ENCODE measurements at places on chromosomes 3 and 15.
A peak's percentile ranks its signal among the peaks of the same experiment; 100 is the strongest.

DNA sequence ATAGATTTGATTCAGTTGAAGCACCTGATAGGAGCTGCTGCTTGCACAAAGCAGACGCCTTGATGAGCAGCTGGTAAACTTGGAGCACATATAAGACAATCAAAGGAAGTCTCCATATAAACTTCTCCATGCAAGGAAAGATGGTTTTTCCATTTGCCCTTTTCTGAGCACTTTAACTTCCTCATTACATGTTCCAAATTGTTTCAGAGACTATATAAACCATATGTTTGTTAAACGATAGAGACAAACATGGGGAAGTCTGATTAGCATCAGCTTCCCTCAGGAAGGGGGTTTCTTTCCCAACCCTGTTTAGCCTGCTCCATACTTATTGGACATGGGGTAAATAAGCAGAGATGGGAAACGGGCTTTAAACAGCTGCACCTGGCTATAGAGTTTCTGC, 88.0 kb downstream of the DHX36 start:
- DNase-seq = no peak

- DNase-seq = no peak
These were observed 88.9 kb downstream of the FRMD4B start for GRCh38 chr3:69296995-69297394.

DNA sequence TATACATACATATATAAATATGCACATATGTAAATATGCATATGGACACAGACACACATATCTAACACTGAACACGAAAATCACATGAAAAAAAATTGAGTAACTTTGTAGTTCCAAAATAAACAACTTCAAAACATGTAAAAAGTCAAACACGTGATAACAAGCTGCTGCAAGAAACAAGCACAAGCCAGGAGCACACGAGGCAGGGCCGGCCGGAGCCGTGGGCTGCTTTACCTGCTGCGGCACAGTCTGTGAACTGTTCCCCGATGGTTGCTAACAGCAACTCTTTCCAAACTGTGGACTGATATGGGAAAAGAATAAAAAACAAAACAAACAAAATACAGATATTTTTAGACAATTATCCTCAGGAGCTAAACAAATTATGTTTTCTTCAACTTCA, 31.6 kb downstream of the EIF4E3 start:
- no peak for DNase-seq

- DNase-seq = no peak
These were observed 16.9 kb downstream of the IP6K1 start for GRCh38 chr3:49769286-49769915.

DNA sequence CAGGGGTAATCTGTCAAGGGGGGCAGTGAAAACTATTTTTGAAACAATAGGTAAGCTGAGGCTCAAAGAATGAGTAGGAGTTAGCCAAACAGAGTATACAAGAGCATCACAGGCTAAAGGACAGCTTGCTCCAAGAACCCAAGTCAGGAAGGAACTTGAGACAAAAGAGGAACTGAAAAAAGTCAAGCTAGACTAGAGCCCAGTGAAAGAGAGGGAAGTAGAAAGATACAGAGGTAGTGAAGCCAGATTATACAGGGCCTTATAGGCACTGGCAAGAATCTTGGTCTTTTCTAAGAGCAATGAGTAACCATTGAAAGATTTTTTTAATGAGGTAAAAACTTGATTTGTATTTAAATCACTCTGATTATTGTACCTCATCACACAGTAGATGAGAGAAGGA, 69.9 kb downstream of the FILIP1L start:
- no peak for DNase-seq

GRCh38 chr3:150083655-150084042, 113.0 kb upstream of the PFN2 start:
- no peak for DNase-seq

GRCh38 chr3:63386568-63386967, 108.5 kb downstream of the SYNPR start:
- DNase-seq = peak; percentile 49

DNA sequence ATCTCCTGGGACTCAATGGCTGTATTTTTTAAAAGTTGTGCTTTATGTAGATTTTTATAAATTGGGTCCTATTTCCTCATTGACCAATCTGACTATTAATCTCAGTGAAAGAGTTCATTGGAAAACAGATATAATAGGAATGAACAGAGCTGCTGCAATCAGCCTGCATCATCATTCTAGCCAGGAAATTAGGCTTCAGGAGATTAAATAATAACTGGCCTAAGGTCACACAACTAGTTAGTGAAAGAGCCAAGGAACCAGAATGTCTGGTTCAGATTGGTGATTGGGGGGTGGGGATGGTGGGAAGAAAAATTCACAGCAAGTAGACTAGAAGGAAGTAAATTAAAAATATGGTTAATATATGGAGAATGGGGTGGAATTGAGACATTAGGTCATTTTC, 180.9 kb upstream of the ROPN1 start:
- DNase-seq = no peak

DNA sequence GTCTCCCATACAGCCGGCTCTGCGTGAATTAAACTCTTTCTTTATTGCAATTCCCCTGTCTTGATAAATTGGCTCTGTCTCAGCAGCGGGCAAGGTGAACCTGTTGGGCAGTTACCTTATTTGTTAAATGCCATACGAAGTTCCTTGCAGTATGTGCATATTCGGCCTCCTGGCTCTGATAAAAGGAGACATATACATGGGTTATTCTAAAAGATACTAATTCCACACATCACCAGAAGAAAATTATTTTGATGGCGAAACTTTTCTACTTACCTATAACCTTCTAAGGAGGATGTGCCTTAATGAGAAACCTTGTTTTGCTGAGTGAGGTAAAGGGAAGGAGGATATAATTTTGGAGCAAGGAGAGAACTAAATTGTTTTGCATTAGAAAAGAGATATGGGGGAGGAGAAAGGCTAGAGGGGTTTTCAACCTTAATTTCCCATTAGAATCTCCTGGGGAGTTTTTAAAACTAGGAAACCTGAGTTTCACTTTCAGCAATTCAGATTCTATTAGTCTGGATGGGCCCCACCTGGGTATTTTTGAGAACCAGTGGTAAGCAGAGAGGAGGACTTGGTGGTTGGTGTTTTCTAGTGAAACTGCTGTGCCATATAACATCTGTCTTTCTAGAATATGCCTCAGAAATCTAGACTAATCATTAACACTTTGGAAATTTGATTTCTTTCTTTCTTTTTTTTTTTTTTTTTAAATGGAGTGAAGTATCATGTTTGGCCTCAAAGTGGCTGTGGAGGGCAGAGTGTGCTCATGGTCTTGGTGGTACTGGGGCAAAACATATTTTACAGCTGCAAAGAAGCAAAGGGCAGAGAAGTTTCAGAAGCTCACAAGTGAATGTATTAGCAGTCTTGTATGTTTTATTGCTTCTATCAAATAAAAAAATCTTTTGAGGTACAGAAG, 23.0 kb downstream of the NANOGP8 start:
- no peak for DNase-seq

DNA sequence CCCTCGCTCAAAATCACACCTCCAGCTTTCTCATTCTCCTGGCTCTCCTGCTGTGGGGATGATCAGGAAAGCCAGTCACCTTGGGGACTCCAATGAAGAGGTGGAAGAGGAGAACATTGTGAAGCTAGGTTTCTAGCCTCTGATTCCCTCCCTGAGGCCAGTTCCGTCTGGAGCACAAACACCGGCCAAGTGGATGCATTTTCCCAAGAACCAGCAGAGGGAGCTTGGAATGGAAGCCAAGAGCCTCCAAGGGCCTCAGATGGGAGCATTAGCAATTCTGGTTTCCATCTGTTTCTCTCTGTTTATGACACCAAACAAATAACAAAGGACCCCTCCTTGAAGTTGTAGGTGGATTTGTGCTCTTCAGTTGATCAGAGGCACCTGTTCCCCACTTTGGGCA, 40.6 kb upstream of the NMNAT3 start:
- DNase-seq = no peak

GRCh38 chr3:163605915-163606314, 1472.4 kb downstream of the SI start:
- DNase-seq = peak; percentile 18

DNA sequence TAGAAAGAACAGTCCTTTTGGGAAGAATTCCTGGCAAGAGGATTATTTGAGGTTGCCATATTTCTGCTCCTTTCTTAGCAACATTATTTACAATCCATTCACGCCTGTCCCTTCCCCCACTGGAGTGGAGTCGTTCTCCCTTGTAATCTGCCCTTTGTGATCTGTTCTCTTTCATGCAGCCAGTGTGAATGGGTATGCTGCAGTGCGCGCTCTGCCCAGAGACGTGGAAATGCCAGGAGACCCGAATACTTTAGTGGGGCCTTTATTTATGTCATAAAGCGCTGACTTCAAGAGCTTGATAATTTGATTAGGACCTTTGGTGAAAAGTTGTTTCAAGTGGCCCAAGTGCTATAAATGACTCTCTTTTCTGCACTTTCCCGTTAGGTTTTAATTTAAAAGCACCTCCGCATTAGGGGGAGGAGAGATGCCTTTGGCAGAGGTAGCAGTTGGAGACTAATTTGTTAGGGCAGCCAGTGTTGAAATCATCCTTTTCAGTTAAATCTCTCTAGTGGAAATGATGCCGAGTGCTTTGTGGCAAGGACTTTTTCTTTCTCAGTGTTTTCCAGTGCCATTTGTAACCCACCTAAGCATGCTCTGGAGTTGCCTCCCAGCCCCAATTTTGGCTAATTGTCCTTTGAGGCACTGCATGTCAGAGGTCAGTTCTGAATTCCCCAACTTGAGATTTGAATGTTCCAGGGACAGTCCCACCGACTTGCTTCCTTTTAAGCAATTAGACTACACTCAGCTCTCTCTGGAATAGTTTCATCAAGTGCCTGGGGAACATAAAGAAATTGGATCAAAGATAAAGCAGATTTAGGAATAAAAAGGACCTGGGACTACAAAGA, 52.4 kb downstream of the PSMD6 start:
- DNase-seq = no peak

DNA sequence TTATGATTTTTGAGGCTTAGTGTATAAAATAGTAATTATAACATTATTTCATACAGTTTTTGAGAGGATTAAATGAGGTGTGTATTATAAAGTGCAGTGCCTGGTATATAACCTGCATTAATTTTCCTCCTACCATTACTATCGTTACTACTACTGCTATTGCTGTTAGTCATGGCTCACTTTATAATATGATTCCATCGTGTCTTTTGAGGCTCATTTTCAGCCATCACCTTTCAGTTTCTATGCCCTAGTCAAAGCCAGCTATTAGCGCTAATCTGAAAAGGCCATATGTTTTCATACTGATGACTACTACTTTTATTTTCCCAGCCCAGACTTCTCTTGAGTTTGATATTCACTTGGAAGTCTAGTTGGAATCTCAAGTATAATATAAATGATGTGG, 5.5 kb downstream of the MEF2A start:
- DNase-seq = no peak

- DNase-seq = no peak
These were observed 251.3 kb downstream of the CTNNB1 start for GRCh38 chr3:41450416-41451231.

- no peak for DNase-seq
These were observed 23.8 kb upstream of the POLG start for GRCh38 chr15:89358435-89358754.

DNA sequence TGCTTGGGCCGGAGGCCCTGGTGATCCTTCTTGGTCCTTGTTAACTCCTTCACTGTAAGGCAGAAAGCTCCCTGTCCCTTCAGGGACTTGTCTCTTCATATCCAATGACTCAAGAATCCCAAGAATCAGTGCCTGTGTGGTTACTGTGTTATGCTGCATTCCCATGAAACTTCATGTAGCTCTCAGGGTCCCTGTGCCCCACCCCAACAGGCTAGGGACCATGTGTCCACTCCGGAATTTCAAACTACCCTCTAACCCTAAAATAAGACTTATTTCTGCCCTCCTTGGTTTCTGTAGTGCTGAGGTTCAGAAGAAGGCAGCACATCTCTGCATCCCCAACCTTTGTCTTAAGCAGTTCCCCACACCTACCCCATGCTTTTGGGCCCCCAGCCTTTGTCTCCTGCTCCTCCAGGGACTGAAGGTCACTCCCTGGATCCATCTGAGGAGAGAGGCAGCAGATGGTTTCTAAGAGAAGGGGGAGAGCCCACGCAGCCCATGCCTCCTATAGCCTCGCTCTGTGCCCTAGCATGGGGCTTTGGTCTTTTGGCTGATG, 531 bp upstream of the MAP1A start:
- DNase-seq = no peak

- no peak for DNase-seq
These were observed 156.0 kb downstream of the TJP1 start for GRCh38 chr15:29666241-29666640.

- DNase-seq = no peak
These were observed 20.8 kb downstream of the CLDN18 start for GRCh38 chr3:138030734-138031280.

DNA sequence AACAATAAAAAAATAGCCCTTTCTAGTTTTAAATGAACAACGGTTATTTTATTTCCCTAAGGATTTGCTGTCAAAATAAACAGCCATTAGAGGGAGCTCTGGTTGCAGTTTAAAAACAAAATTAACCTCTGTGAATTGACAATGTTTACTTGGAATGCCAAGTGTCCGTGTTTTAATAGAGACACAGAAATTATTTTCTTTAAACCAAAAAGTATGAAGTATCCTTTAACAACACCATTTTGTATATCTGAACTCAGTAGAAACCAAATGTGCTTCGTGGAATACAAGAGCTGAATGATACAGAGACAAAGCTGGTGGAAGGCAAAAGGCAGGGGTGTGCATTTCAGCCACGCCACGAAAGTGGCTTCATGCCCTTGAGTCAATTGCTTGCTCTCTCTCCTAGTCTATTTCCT, 74.4 kb downstream of the MOBP start:
- no peak for DNase-seq

GRCh38 chr15:83287541-83288027, 3.1 kb upstream of the BNC1 start:
- DNase-seq = peak; percentile 94

- DNase-seq = peak; percentile 14
These were observed 1.6 kb upstream of the SIN3A start for GRCh38 chr15:75452865-75453702.

GRCh38 chr3:38421679-38422336, 31.9 kb upstream of the ACVR2B start:
- DNase-seq = no peak

GRCh38 chr3:183074261-183074660, 25.0 kb downstream of the MCCC1 start:
- DNase-seq = no peak

DNA sequence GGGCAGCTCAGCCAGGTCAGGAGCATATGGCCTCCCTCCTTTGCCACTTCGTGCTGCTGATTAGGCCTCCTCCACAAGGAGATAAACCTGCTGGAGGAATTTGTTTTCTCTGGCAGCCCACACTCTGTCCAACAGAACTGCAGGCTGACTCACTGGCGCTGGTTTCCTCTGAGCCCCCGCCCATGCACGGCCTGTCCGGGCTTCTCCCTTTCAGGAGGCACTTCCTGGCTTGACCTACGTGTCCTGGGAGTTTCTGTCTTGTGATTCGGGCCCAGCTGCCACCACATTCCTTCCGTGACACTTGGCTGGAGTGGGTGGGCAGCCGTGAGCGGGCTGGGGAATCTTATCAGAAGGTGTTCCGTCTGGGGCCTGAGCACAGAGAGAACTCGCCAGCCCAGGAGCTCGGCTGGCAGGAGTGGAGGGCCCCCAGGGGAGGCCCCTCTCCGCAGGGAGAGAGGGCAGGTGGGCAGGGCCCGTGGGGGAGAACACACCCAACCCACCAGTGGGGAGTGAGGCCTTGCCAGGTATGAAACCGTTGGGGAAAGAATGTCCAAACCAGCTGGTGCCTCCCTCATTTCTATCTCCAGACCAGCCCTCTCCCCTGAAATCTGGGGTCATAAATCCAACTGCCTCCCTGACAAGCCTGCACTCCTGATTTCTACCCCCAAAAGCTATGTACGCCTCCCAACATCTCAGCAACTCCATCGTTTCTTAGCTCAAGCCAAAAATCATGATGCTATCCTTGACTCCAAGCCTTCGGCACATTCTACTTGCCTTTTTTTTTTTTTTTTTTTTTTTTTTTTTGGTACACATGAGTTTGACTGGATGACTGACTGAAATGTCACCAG, 110.6 kb upstream of the MEF2A start:
- peak; percentile 90 for DNase-seq
